ENCODE measurements at places on chromosomes 3 and 15.

GRCh38 chr3:5140839-5141238 is 18.7 kb downstream of the ARL8B start:
- DNase-seq, result no peak

- peak; percentile 55 for DNase-seq
Observed at GRCh38 chr3:126982126-126982470, 817 bp upstream of the PLXNA1 start.

GRCh38 chr3:135499426-135499825 is 466.1 kb upstream of the PPP2R3A start:
- DNase-seq, result no peak

DNA sequence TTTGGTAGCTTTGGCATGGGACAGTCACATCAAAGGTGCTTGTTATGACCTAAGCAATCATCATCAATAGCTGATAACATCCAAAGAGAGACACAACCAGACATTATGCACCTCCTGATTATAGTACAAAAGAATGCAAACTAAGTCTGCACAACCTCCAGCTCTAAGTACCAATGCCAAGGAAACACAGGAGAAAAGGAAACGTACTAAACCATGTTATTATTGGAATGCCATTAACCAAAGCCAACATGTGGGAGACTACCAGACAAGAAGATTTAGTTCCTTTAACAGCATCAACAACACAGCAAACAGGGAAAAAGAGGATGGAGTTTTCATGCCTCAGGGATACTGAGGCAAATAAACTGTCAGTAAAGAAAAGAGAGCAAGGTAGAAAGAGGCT is 61.4 kb downstream of the CD47 start:
- DNase-seq, result no peak

- DNase-seq, result no peak
Observed at GRCh38 chr15:73781038-73781925, 28.1 kb upstream of the INSYN1 start.

- DNase-seq, result no peak
Observed at GRCh38 chr3:187963677-187964385, 190.1 kb upstream of the LPP start.

DNA sequence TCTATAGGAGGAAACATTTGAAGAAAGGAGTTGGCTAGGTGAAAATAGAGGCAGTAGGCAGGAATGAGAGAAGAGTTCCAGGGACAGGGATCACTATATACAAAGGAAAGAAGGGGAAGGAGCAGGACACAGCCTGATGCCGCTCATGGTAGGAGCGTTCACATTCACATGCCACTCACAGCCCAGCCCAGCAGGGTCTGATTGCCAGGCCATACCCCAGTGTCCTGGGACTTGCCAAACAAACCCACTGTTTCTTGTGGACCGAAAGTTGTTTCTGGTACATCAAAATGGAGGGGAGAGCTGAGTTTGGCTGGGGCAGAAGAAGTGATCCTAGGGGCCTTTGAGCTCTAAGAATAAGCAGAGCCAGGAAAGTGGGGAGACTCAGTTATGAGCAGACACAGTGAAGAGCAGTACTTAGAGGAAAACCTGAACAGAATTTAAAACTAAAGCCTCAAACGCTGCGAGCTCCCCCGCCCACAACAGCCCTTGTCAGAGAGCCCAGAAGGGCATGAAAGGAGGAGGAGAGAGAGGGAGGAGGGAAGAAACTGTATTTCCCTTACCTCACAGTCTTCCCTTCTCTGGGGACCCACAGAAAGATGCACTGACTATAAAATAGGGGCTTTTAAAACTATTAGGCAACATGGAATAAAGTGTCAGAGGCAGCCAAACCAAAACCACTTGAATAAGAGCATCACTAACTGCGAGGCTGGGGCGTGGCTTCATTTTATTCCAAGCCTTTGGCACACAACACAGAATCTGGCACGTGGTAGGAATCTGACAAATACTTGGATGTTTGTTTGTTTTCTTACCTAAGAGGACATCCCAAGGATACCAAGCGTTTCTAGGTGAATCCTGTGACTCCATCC is 129.0 kb downstream of the RPL22L1 start:
- no peak for DNase-seq

- no peak for DNase-seq
Observed at GRCh38 chr3:16004812-16005211, 169.7 kb upstream of the GALNT15 start.

DNA sequence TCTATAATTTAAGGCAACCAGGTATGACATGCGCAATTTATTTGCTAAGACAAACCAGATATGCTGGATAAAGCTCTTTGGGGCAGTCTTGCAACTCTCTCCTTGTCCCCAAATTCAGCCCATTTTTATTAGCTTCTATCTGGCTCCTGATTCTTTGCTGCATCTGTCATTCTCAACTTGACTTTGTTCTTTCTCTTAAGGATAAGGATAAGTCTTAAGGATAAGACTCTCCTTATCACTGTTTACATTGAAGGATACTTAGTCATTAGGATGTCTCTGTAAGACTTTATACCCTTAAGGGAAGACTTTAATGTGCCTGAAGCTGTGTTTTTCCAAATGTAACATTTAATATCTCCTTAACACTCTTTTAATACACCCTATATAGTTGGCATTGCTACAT is 49.2 kb downstream of the ALCAM start:
- no peak for DNase-seq

DNA sequence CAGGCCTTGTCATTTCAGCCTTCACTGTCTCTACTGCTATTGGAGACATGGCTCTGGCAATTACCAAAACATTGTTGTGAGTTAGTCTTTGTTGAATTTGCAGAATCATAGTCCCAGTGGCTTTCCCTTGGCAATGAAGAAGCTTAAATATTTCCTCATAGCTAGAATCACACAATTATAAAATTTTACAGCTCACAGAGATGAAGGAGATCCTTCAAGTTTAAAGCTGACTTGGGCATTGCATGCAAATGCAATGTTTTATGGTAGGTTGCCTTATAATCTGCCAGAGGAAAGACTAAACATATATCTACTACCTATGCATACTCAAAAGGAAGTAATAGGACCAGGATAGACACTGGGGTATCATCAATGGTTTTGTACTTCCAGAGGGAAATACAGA is 90.9 kb downstream of the LSAMP start:
- no peak for DNase-seq

- DNase-seq, result no peak
Observed at GRCh38 chr3:58537412-58538301, 667 bp upstream of the ACOX2 start.

GRCh38 chr15:76546805-76547204 is 210.2 kb downstream of the ISL2 start:
- no peak for DNase-seq

DNA sequence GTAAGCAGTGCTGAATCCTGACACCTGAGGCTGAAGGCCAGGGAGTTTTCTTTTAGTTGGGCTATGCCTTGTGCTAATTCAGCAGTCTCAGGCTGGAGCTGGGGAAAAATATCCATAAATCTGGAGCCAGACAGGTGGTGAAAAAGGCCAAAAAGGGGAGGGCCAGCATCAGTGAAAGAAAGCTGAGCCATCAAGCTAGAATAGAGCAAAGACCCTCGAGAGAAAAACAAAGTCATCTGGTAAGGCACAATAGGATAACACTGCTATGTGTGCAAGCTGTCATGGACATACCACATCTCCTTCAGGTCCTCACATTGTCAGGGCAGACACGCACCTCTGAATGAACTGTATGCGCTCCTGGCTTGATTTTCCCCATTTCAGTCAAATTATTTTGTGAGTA is 687.9 kb downstream of the SQOR start:
- DNase-seq, result no peak

DNA sequence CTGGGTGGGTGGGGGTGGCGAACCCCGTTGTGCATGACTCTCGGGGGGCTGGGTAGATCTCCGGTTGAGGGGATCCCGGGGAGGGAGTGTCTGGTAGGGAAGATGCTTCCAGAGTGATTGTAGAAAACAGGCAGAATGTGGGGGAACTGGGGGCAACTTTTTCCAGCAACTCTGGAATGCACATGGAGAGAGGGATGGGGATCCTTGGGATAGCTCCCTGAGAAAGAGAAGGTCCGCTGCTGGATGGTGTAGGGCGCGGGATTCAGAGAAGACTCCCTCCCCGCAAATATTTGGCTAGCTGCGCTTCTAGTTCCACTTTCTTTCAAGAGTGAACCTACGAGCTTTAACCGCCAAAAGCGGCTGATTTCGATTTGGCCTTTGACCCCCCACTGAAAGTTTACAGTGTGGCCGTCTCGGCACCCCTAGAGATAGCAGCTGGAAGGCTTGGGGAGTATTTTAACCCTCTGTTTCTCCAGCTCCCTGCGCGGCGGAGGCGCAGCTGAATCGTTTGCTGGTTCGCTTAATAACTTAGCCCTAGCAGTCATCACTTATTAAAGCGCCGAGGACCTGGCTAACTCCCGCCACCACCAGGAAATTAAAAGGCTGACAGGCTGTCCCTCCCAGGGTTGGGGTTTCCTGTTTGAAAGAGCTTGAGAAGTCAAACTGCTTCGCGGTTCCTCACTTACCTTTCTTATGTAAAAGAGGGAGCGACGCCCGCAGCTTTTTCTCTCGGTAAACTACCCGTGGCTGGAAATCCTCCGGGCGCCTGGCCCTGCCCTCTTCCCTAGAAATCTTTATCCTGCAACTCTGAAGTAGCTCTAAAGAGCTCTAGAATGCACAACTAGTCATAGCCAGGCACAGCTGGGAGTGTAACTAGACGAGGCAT is 1.2 kb downstream of the PHLDB2 start:
- peak; percentile 10 for DNase-seq

DNA sequence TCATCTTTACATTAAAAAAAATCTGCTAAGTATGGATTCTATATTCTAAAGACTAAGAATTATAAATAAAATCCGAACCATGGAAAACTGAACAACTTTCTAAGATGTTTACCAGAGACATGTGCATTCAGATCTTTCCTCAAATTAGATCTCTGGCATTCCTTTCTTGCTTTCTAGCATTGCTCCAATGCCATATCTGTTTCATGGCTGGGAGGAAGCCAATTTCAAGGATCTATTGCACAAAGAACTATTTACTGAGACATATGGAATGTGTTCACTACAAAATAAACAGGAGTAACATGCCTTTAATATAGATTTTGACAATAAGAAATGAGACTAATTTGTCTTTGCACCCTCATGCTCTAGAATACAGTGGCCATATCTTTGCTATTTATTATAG is 45.1 kb upstream of the NANOGP8 start:
- DNase-seq, result no peak

DNA sequence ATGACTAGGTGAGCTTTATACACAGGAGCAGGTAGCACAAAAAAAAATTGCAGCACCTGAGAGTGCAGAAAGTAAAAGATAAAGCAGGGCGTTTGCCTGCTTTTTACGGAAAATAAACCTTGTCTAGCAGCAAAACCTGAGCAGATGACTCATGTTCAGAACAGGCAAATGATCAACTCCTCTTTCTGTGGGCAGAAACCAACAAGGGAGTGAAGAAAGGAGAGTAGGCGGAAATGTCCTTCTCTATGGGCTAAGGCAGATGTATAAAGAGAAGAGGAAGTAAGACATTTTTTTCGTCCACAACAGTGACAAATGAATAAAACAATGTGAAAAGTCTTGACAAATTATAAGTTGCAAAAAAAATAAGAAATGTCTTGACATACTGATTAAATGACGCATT is 24.5 kb upstream of the GMNC start:
- DNase-seq, result no peak

DNA sequence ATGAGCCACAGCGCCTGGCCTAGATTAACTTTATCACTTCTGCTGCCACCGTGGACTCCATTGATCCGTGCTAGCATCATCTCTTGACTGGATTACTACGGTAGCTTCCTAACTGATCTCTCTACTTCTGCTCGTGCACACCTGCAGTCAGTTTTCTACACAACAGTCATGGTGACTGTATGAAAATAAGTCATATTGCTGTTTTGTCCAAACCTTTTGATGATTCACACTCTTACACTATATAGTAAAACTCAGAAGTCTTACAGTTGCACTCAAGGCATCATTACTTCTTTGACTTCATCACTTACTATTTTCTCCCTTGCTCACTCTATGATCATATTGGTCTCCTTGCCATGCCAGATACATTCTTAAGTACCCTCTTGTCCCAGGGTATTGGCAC is 10.1 kb downstream of the PDCD6IP start:
- no peak for DNase-seq
